ENCODE measurements at places on chromosomes 7 and 10.

- DNase-seq: no peak
These were observed 68.5 kb upstream of the EEPD1 start for GRCh38 chr7:36084485-36085091.

GRCh38 chr10:12394241-12395033 lies 45.1 kb downstream of the CAMK1D start:
- no peak for DNase-seq

DNA sequence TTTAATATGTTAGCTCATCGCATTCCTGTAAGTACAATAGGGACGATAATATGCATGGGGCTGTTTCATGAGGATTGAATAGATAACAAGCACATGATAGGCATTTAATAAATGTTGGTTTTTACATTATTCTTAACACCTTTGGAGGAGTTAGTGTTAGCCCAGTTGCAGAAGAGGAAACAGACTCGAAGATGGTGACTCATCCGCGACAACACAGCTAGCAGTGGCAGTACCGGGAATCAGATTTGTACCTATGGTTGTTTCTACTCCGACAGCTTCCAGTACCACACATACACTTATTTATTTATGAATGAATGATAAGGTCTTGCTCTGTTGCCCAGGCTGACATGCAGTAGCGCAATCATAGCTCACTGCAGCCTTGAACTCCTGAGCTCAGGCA lies 2.9 kb downstream of the LRMDA start:
- DNase-seq: no peak

- no peak for DNase-seq
These were observed 123.2 kb upstream of the CACNA2D1 start for GRCh38 chr7:82566752-82567151.

Data from hypothalamus (tissue), 51 donors.